ENCODE measurements at places on chromosomes 7 and 10. TPM values are rescaled to one million over a fixed set of nuclear protein-coding genes. Genes with fewer than 3 reads are reported as not detected.

AKR1C8 gene
- total RNA-seq = not detected

DNA sequence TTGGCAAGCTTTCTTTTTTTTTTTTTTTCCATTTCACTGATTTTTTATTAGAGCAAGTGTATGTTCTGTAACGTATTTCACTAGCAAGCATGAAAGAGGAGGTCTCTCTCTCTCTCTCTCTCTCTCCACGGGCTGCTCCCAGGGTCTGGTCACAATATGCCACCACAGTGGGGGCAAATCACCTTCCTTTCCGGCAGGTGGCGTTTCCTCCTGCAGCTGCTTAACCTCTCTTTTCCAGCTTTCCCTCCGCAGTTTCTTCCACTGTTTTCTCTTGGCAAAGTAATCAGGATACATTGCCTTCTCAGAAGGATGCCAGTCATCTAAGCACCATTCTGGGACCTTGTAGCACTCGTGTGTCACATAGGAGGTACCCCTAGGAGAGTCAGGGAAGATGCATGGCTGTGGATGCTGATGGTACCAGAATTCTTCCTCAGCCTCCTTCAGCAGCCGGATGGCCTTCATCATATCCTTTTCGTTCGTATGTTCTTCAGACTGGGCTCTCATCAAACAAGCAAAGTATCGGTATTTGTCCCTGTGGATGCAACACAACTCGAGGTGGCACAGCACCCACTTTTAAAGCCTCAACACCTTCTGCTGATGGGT is 197.3 kb upstream of the PODXL start:
- DNase-seq = no peak

DNA sequence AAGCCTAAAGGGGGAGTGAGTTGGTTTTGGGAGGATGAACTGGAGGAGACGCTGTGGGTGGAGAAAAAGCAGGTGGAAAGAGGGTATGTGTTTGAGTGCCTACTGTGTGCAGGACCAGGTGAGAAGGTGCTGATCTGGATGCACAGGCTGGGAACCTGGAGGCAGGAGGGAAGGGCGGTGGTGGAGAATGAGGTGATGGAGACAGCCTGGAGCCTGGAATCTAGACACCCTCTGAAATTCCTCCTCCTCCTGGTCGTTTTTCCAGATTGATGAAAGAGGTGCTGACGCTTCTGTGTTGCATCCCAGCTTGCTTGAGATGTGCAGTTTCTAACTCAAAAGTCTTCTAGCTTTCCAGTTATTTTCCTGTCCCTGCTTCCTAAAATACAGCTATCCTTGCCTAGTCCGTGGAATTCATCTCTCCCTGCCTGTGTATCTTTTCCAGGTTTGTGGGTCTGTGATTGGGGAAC is 67.5 kb downstream of the LRMDA start:
- DNase-seq = peak; percentile 43

- DNase-seq = no peak
These were observed 19.7 kb upstream of the TNKS2 start for GRCh38 chr10:91778485-91778884.

GRCh38 chr10:482848-483247 is 206.6 kb downstream of the DIP2C start:
- no peak for DNase-seq

ATRNL1 gene
- 7.3 TPM for total RNA-seq

GRCh38 chr7:24829787-24830186 is 72.5 kb upstream of the GSDME start:
- no peak for DNase-seq

CYP17A1 gene
- not detected for total RNA-seq

- peak; percentile 85 for DNase-seq
These were observed 17.0 kb upstream of the ECHDC3 start for GRCh38 chr10:11724938-11725776.

DNA sequence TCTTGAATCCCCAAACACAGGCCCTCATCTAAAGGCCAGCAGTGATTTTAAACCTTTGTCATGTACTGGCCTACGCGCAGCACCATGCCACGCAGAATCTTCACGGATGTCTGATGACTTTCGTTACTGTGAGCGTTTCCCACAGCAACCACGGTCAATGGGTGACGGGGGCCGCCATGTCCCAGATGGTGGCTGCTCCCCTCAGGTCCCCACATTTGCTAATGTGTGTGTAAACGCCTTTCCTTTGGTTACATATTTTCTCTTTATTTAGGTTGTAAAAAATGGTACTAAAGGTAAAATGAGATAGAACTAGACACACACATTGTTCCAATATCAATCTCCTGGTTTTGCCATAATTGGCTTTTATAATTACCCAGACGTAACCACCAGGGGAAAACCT is 551.8 kb downstream of the DNAJB6 start:
- no peak for DNase-seq

GRCh38 chr10:14621037-14621436 is 153.7 kb downstream of the FAM107B start:
- peak; percentile 22 for DNase-seq

DNA sequence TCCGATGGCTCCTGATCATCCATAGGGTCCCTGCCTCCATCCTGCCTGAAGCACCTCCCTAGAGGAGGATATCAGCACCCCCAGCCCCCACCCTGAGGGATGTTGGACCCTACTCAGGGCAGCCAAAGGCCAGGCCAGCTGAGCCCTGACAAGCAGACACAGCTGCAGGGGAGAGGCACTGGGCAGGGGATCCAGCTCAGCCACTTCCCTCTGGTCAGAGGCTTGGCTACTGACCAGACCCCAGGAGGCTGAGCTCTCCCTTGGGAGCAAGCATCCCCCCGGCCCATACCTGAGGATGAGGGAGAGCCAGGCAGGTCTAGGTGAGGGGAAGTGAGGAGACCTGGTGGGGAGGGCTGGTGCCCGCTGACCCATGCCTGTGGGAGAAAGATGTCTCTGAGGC is 6.6 kb downstream of the LDB3 start:
- DNase-seq = no peak

DNA sequence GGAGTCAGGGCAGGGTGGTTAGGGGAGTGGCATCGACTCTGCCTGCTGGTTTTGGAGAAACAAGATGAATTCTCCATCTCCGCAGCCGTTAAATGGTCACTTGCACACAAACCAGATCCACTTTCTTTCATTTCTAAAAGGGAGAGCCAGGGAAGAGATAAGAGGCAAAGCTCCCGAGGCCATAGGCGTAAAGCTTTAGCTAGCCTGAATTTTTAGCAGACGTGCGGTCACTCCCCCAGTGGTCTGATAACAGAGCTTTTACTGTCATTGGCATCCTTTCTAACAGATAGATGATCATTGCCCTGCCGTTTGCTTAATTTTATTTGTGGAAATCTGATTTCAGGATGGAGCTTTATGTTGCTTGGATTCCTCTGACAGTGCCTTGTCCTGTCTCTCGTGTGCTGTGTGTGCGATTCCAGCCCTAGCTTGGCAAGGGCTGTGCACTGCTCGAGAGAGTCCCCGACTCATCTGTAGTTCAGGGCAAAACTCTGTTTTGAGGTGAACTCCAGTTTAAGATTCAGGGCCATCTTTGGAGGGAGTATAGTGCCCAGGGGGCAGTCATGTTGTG is 62.5 kb downstream of the GATA3 start:
- DNase-seq = no peak

GRCh38 chr7:139568813-139569490 is 45.5 kb downstream of the CLEC2L start:
- no peak for DNase-seq

GRCh38 chr7:138921277-138921676 is 59.9 kb downstream of the KIAA1549 start:
- DNase-seq = no peak

CC2D2B gene
- total RNA-seq = 0.09 TPM

CYP26C1 gene
- 0.09 TPM for total RNA-seq

PRF1 gene
- total RNA-seq = not detected

- no peak for DNase-seq
These were observed 72.0 kb downstream of the DOCK1 start for GRCh38 chr10:126977216-126977615.

- DNase-seq = peak; percentile 15
These were observed at the start of gene SCRN1 for GRCh38 chr7:29989257-29989995. Gene SCRN1 (minus strand): TSS chr7:29989801. CDS start chr7:29969067, 20,734 bp downstream.

DNA sequence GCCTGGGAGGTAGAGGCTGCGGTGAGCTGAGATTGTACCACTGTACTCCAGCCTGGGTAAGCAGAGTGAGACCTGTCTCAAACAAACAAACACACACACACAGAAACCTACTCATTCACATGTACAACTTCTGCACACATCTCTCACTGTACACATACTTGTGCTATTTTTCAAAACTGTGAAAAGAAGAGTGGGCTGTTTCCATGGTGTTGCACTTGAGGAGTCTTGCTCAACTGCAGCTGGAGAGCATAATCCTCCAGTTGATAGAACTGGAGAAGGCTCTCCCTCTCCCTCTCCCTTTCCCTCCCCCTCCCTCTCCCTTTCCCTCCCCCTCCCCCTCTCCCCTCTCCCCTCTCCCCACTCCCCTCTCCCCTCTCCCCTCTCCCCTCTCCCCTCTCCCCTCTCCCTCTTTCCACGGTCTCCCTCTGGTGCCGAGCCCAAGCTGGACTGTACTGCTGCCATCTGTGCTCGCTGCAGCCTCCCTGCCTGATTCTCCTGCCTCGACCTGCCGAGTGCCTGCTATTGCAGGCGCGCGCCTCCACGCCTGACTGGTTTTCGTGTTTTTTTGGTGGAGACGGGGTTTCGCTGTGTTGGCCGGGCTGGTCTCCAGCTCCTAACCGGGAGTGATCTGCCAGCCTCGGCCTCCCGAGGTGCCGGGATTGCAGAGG is 43.7 kb upstream of the DLD start:
- no peak for DNase-seq

DNA sequence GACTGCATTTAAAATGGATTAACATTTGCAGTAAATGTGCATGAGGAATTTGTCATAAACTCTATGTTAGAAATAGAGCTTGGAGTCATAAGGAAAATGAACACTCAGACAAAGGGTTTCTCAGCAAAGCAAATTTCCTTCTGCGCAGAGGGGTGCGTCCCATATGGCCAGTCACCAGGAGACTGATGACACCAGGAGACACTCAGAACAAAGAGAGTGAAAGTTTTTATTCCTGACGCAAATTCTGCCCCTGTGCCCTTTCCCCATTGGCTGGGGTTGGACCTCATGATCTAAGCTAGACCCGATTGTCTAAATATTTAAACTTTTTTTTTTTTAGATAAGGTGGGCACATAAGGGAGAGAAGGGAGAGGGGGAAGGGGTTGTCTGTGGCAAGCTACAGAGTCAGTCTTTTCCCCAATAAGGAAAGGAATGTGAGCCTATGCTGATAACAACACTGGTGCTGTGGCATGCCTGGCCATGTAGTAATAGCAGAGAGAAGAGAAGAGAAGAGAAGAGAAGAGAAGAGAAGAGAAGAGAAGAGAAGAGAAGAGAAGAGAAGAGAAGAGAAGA is 202.0 kb downstream of the POM121L12 start:
- no peak for DNase-seq

GRCh38 chr7:139931190-139931934 is 102.3 kb downstream of the TBXAS1 start:
- DNase-seq = no peak

DNA sequence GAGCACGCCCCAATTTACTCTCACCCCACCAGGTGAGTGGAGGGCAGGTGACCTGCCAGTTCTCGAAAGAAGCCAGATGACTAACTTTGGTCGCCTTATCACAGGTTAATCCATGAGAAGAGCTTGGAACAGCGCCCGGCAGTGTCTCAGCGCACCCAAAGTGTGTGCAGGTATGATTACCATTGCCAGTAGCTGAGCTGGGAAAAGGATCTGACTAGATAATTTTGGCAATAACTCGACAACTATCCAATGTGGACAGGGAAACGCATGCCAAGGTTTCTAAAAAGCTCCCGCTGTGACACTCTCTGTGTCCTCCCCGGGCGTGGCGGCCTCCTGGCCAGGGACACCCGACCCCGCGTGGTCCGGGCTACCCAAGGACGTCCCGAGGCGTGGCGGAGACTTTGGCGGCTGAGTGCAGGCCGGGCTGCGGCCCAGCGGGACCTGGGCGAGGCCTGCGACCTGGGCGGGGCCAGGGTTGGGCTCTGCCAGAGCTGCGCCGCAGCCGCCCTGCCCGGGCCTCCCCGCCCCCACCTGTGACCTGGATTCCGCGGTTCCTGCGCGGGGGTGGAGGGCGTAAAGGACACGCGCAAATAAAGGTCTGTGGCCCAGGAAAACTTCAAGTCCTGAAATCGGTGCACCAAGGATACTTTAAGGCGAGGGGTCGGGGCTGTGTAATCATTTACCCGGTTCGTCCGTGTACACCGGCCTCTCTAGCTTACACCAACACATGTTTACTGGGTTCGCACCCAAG is 13.7 kb upstream of the WAPL start:
- no peak for DNase-seq

DNA sequence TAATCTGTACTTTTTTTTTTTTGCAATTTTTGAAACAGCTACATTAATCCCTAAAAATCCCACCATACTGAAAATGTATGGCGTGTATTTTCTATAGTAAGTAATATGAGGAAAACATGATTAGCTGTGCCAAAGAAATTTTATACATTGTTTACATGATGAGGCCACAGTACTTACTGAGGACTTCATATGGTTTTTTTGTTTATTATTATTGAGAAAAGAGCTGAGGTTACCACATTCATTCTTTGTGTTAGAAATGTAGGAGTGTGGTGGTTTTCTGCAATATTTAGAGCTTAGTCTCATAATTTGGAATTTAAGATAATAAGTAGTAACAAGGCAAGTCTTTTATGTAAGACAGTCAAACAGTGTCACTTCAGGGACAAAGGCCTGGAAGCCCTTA is 45.1 kb downstream of the SLC25A40 start:
- no peak for DNase-seq

DNA sequence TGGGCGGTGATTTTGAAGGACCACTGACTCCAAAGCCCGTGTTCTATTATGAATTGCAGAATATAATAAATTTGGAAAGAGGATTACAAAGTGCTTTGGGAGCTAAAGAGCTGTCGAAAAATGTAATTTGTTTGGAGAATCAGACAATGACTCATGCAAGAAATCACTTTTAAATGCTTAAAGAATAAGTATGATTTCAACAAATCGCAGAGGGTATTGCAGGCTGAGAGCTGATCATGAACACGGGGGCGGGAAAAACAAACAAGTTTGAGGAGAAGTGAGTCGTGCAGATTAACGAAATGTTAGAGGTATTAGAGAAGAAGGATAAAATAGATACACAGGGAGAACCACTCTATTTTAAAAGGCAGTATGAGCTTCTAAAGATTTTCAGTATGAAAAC is 4.9 kb upstream of the HACD1 start:
- peak; percentile 6 for DNase-seq

- no peak for DNase-seq
These were observed 48.5 kb upstream of the MKX start for GRCh38 chr10:27794157-27794556.

- DNase-seq = peak; percentile 61
These were observed 136.1 kb downstream of the SEMA3A start for GRCh38 chr7:84058311-84059076.

- no peak for DNase-seq
These were observed 30.0 kb downstream of the TMEM26 start for GRCh38 chr10:61423178-61423577.

GRCh38 chr10:22874189-22874854 is 53.5 kb upstream of the ARMC3 start:
- peak; percentile 51 for DNase-seq

- DNase-seq = no peak
These were observed 12.5 kb downstream of the MMRN2 start for GRCh38 chr10:86944907-86945306.
